ENCODE measurements at places on chromosomes 2 and 18. TPM values are rescaled to one million over a fixed set of nuclear protein-coding genes. Genes with fewer than 3 reads are reported as not detected.
A peak's percentile ranks its signal among the peaks of the same experiment; 100 is the strongest.

DNA sequence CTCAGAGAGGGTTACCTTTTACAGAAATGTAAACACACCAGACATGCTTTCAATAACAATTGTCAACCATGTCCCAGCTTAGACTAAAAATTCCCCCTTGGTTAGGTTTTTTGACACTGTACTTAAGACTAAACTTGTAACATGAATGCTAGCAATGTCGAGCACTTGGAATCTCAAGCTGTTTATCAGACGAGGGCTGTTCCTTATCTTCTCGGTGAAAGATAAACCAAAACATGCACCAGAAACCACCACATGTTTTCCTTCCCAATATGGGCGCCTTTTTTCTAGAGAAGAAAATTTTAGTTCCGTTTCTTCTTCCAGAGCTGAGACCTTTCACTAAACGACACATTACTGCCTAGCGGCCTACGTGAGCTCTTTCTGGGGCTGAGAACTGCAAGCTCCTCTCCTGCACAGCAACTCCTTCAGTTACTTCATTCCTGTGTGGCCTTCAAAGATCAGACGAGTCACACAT lies 42.4 kb upstream of the ACKR3 start:
- DNase-seq, result no peak

- DNase-seq, result no peak
Observed at GRCh38 chr2:28407976-28408690, 15.5 kb downstream of the FOSL2 start.

DNA sequence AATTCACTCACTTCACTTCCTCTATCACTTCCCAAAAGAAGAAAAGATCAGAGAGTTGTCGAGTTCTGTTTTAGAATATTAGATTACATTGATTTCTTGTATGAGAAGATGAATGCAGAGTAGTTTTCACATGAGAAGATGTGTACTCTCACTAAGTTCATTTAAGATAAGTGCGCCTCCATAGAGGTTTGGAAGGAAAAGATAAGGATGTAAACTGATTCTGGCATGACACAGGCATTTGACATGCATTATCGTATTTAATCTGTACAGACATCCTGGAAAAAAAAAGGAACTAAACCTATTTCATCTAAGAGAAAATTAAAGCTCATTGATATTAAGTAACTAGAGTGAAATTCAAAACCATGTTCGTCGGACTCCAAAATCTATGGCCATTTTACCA lies 152.2 kb upstream of the CRIM1 start:
- DNase-seq, result no peak

GRCh38 chr2:69453475-69454129 lies 16.4 kb upstream of the NFU1 start:
- DNase-seq, result no peak

DNA sequence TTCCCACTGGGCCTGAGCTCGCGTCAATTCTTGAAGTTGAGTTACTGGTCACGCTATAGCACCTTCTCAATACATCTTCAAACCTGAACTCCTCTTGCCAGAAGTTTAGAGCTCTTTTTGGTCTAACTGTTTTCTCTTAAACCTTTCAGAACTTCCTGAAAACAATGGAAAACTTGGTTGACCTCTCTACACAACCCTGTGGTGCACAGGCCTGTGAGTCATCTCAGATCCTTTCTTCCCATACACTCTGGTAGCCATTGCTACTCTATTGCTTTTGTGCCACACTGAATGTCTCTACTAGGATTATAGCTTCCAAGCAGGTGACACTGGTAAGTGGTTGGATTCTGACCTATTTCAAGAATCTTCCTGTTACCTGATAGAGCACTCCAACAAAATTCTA lies 321.5 kb upstream of the FSIP2 start:
- DNase-seq, result no peak

DNA sequence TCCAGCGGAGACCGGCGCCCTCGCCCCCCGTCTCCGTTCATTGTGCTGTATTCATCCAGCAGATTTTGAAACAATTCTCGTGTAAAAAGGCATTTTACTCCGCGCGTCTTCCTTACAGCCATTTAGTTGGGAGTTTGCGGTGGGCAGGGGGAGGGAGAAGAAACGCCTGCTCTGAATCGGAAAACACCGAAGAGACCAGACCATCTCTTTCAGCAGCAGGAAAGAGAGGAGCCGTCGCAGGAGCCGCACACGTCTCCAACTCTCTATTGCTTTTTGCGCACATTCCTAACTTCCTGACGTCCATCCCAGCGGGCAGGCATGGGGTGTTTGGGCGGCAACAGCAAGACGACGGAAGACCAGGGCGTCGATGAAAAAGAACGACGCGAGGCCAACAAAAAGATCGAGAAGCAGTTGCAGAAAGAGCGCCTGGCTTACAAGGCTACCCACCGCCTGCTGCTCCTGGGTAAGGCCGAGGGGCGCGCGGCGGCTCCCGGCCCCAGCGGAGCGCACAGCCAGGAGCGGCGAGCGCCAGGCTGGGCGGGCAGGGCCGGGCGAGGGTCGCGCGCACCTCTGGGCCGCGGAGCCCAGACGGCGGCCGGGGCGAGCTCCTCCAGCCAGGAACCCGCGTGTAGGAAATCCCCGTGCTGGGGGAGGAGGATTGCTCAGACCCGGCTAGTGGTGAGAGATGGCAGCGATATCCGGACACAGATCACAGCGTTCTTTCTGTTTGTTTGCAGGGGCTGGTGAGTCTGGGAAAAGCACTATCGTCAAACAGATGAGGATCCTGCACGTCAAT lies 63.2 kb downstream of the GNAL start:
- no peak for DNase-seq

- peak; percentile 38 for DNase-seq
Observed at GRCh38 chr2:195498176-195498575, 158.8 kb upstream of the SLC39A10 start.

DNA sequence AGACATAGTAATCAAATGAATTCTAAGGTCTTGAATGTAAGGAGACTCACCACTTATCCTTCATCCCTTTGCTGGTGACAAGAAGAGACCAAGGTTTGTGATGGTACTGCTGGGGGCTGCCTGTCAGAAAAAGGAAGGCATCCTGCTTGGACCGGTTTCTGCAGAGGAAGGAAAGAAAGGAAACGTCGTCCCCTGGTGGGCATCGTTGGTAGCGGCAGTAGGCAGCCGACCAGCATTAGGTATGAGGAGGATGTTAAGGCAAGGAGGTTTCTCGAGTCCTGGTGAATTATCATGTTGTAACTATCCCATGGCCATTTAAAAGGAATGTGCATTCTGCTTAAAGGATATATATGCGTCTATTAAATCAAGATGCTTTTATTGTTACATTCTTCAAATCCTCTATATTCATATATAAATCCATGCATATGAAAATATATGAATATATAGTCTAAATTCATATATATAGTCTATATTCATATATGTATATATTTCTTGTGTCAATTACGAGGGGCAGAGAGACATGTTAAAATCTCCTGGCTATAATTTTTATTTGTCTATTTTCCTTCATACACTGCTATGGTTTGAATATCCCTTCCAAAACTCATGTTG lies 94.4 kb upstream of the TGFA start:
- peak; percentile 66 for DNase-seq

GRCh38 chr18:22447792-22448191 lies 30.1 kb upstream of the CTAGE1 start:
- DNase-seq, result no peak

DNA sequence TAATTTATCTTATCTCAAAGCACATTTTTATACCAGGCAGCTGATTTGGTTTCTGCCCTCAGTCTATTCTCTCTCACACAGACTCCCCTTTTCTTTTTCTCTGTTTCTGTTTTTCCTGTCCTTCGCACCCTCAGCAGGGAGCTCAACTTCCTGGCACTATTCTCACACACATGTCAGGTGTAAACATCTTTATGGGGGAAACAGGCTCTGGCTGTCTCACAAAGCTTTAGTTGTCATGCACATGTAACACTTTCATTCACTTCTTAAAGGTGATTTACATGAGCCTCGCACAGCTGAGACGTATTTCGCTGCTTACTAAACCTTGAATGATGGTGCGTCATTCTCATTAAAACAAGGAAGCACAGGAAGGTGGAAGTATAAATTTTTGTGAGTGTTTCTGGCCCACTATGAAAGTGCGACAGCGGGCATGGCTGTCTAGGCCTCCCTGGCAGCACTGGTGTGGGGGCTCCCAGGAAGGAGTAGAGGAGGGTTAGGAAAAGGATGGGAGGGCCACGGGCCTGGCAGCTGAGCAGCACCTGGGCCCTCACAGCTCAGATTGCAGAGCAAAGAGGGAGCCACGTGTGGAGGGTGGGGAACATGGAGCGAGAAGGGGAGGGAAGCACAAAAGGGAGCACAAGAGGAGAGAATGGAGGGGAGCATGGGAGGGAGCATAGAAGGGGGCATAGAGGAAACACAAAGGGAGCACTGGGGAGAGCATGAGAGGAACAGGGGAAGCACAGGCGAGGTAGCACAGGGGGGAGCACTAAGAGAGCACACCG lies 46.2 kb upstream of the SNTG2 start:
- DNase-seq, result peak; percentile 4

GRCh38 chr18:58515175-58515775 lies 113.6 kb downstream of the ALPK2 start:
- no peak for DNase-seq

- no peak for DNase-seq
Observed at GRCh38 chr18:60176259-60176658, 196.3 kb downstream of the MC4R start.

GRCh38 chr18:70578480-70578879 lies 289.6 kb downstream of the SOCS6 start:
- DNase-seq, result no peak

DNA sequence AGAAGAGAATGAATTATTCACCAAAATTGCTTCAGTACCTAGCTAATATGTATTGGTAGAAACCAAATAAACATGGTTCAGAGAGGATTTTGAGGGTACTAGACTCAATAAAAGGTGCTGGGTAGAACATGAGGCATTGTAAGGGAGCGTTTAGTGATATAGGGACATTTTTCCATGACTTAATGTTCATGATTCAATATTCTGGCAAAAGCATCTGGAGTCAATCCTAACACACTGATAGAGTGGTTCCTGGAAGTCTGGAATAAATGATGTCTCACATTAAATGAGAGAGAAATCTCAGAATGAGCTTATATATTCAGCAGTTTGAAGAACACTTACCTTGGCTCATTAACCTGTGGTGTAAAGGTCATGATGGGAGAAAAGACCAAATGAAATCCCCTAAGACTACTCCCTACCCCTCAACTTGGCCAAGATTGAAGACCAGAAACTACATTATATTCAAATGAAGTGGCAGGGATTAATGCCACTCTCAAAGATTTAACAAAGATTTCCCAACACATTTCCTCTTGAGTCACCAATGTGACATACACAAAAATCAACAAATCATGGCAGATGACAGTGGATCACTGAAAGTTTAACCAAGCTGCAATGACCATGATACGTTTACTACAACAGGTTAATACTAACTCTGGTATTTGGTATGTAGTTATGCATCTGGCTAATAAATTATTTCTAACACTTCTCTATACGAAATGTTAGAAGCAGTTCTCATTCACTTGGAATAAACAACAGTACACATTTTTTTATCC lies 309.5 kb downstream of the SATB2 start:
- no peak for DNase-seq

Gene LINC00305
- not detected for total RNA-seq

Gene OTX1
- not detected for total RNA-seq

Gene IL36G
- not detected for total RNA-seq

Gene DOK6
- 9.6 TPM for total RNA-seq

Gene VAMP5
- total RNA-seq, result 48.8 TPM

Gene DSG2
- 103 TPM for total RNA-seq

Gene CDK15
- 3.1 TPM for total RNA-seq

Gene KCNIP3
- total RNA-seq, result 24.3 TPM

Gene CDH20
- total RNA-seq, result not detected

Gene EDAR
- total RNA-seq, result 2.0 TPM

Gene SNTG2
- 2.0 TPM for total RNA-seq

Gene NEDD4L
- 99.5 TPM for total RNA-seq

Gene LYG2
- not detected for total RNA-seq

Gene EML4
- 111 TPM for total RNA-seq

Measured in mucosa of gallbladder (tissue), 1 donor.